Renal cortex interstitium (tissue), 15 donors: ENCODE measurements at places on chromosomes 7 and 10. TPM values are rescaled to one million over a fixed set of nuclear protein-coding genes. Genes with fewer than 3 reads are reported as not detected.

Gene HTRA1
- polyA plus RNA-seq, result 183 TPM

Gene C7orf33
- polyA plus RNA-seq, result not detected

Gene OR2A5
- not detected for polyA plus RNA-seq

Gene ADCY1
- polyA plus RNA-seq, result 3.8 TPM

Gene BHLHA15
- polyA plus RNA-seq, result 0.42 TPM

Gene CTAGE8
- polyA plus RNA-seq, result 5.0 TPM

Gene ITIH2
- polyA plus RNA-seq, result 0.36 TPM

Gene VGF
- polyA plus RNA-seq, result 0.61 TPM

Gene NEUROG3
- polyA plus RNA-seq, result not detected

Gene LOXL4
- 4.3 TPM for polyA plus RNA-seq

Gene TRIL
- 53.4 TPM for polyA plus RNA-seq

Gene ASAH2
- 8.2 TPM for polyA plus RNA-seq

Gene FAM25C
- not detected for polyA plus RNA-seq

Gene CYP17A1
- 0.39 TPM for polyA plus RNA-seq

Gene CDNF
- 2.0 TPM for polyA plus RNA-seq

Gene OR6V1
- not detected for polyA plus RNA-seq

Gene SPDYE2B
- polyA plus RNA-seq, result 0.89 TPM

Gene C10orf67
- 2.0 TPM for polyA plus RNA-seq

Gene ZNF503
- 76.2 TPM for polyA plus RNA-seq

Gene AUTS2
- 102 TPM for polyA plus RNA-seq

Gene SFRP4
- polyA plus RNA-seq, result 2.2 TPM

Gene EPDR1
- polyA plus RNA-seq, result 21.6 TPM

Gene IDI2
- not detected for polyA plus RNA-seq

Gene ZNF775
- 7.0 TPM for polyA plus RNA-seq

Gene RBM20
- 7.9 TPM for polyA plus RNA-seq

Gene CCDC136
- polyA plus RNA-seq, result 16.1 TPM
